ENCODE measurements at places on chromosomes 4 and X.

GRCh38 chr4:54118850-54119589 lies 19.1 kb downstream of the GSX2 start:
- no peak for DNase-seq

DNA sequence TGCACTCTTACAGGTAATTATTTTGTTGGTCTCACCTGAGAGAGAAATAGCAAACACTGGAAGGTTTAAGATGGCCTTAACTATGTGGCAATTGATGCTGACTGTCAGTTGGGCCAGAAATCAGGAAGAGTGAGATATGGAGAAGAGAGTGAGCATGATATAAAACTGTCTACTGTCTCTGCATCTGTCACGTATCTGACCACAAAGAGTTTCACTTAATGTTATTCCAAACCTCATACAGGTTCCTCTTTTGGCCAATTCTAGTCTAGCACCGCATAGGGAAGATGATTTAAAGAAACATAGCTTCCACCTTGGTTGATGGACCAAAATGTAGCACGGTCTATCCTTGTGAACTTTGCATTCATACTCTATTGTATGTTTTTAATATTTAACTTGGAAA lies 381.0 kb upstream of the BOD1L1 start:
- no peak for DNase-seq

GRCh38 chr4:109989044-109989443 lies 76.4 kb downstream of the EGF start:
- no peak for DNase-seq

GRCh38 chr4:40811956-40812355 lies 62.2 kb downstream of the NSUN7 start:
- DNase-seq: no peak

DNA sequence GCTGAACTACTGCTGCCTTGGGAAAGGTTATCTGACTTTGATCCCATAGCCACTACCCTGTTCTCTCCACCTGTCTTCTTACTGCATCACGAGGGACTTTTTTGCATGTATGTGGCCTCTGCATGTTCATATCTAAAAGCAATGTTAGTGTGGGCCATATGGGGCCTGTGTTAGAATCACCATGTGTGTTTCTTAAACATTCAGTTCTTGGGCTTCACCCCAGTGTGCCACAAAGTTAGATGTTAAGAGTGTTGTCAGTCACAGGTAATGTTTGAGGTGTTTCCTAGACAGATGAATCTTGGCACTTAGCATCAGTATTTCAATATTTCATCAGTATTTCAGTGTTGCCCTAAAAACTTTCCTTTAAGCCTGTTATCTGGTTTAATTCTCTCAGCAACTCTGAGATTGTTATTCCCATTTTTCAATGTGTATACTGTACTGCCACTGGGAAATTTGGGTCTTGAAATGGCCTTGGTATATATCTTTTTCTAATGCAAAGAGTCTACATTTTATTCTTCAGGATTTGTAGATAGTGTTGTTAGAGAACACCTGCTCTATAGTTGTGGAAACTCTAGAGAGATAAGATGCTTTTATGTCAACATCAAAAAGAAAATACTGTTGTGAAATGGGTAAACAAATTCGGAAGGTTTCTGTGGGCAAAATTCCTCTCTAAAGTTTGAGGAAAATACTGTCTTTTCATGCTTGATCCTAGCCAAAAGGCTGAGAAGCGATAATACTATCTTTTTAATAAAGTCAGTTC lies 259.7 kb downstream of the BMPR1B start:
- DNase-seq: no peak

DNA sequence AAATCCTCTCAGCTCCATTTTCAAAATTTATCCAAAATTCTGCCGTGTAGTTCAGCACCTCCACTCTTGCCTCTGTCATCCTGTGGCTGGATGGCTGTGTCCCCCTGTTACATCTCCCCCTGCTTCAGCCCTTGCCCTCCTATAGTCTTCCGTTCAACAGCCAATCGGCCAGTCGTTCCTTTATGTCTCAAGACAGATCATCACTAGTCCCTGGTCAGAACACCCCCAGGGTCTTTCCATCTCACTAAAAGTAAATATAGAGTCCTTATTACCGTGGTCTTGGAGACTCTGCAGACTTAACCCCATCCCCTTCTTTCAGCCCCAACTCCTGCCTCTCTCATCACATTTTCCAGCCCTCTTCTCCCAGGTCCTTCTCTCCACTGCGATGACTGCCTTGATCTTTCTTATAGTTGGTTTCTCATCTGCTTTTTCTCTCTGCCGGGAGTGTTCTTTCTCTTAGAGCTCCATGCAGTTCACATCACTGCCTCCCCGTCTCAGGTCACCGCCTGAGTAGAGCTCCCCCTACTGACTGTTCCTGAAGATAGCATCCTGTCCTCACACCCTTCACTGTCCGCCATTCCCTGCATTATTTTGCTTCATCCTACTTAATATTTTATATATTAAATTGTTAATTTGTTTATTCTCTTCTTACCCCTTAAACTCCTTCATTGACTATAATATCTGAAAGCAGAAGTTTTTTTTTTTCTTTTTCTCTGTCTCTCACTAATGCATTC lies 736.9 kb upstream of the MAGEB2 start:
- no peak for DNase-seq

DNA sequence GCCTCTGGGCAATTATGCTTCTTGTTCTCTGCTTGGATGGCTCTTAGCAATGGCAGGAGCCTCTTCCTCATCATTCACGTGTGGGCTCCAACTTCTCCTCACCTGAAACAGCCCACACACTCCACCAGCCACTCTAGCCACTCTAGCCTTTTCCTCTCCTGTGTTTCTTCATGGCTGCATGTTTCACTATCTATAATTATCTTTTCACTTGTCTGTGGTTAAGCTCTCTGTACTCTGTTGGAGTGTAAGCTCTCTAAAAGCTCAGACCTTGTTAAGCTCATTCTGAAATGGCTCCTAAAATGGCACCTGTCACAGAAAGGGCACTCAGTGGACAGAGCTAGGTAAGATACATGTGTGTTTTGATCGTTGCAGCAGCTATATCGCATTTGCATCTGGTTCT lies 80.0 kb downstream of the SH3KBP1 start:
- no peak for DNase-seq

- DNase-seq: no peak
Observed at GRCh38 chr4:169438057-169438480, 167.3 kb upstream of the SH3RF1 start.

GRCh38 chrX:154419688-154420401 lies 8.5 kb downstream of the TAFAZZIN start:
- DNase-seq: no peak

GRCh38 chr4:74319470-74319869 lies 11.2 kb downstream of the EPGN start:
- DNase-seq: no peak

- no peak for DNase-seq
Observed at GRCh38 chrX:9147086-9147485, 113.2 kb upstream of the FAM9B start.

DNA sequence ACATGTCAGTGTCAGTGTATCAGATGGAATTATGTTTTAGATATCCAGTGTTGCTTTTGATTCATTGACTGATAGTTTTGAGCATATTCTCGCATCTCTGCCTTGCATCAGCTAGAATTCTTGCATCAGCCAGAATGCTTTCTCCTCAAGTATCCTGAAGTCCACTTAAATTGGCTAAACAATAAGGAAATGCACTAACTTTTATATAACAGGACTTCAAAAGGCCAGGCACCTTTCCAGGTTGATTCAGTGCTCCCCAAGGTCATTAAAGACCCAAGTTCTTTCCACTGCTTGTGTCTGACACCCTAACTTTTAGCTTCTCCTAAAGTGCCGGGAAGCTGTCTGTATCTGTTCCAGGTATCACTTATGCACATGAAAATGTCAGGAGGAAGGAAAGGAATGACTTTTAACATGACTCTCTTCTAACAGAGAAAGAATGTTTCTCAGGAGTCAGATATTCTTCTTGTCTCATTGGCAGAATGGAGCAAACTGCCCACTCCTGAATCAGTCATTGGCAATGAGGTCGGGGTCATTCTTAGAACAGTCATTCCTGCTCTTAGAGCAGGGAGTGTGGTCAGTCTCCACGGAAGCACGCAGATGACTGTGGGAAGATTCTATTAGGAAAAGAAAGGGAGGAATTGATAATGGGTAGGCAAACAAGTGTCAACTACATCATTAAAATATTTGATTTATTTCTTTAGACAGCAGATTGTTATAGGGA lies 92.9 kb upstream of the TLL1 start:
- no peak for DNase-seq

- no peak for DNase-seq
Observed at GRCh38 chr4:68462691-68463090, 15.4 kb downstream of the TMPRSS11E start.

DNA sequence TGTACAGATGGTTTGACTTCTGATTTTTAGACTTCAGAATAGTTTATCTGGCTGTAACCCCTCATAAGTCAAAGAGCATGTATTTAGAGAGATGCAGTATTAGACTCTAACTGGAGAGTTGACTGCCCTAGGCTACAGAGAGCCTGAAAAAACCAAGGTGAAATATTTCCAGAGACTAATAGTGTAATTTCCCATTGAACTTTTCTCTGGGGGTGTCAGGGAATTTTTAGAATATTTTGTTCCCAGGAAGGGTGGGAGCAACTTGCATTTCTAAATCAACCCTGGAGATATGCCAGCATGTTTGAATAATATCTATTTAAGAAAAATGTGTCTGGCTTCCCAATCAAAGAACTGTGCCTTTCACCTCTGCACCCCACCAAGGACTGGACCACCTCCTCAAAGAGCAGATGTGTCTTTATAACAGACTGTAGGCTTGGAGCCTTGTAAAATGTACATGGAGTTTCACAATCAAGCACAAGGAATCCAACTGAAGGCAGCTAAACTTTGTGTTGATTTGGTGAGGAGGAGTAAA lies 2.0 kb downstream of the ANXA3 start:
- DNase-seq: no peak

Measured in CD8-positive, alpha-beta T cell (primary cell).